Activated CD8-positive, alpha-beta memory T cell treated with anti-CD3 and anti-CD28 coated beads for 1 hour (primary cell): ENCODE measurements at places on chromosomes 6 and 20.

- no peak for DNase-seq
These were observed 10.2 kb downstream of the SOD2 start for GRCh38 chr6:159682810-159683209.

DNA sequence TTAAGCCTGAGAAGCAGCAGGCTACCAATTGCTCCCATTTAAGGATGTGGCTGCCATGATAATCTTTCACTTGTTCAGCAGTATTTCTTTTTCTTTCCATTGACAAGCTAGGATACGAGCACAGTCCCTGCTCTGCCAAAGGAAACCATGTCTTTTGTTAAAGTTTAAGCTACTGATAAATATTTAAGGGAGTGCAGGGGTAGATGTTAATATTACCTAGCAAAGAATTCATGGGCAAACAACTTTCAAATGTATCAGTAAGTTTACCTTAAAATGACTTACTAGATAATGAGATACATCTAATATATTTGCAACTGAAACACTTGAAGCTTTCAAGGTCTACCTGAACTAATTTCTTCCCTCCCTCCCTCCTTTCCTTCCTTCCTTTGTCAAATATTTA, 77.3 kb downstream of the OPN5 start:
- DNase-seq = no peak

DNA sequence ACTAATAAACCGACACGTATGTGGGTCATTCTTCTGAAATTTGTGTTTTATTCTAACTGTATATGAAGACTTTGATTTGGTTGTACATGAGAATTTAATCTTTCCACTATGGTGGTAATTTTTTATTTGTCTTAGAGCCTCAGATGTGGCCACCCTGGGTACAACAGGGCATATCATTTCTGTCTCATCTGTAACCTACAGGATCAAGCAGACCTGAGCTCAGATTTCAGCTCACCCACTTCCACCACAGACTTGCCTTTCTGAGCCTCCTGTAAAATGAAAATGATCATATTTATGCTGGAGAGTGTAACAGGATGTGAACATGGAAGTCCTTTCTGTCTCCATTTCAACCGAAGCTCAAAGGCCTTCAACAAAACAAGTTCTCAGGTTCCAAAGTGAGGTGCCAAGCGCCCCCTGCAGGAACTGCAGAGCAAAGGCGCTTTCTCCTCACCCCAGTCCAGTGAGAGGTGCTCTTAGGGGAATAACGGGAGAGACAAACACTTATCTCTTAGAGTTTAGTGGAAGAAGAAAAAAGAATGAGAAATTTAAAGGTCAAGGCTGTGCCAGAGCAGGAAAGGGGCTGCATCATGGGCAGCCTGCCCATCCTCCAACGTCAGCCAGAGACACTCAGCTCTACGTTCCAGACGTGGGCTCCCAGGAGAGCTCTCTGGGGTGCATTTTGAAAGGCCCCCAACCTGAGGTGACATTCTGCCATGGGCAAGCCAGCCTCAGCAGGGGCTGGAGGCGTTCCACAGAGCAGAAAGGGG, 23.0 kb upstream of the CD24 start:
- DNase-seq = no peak

DNA sequence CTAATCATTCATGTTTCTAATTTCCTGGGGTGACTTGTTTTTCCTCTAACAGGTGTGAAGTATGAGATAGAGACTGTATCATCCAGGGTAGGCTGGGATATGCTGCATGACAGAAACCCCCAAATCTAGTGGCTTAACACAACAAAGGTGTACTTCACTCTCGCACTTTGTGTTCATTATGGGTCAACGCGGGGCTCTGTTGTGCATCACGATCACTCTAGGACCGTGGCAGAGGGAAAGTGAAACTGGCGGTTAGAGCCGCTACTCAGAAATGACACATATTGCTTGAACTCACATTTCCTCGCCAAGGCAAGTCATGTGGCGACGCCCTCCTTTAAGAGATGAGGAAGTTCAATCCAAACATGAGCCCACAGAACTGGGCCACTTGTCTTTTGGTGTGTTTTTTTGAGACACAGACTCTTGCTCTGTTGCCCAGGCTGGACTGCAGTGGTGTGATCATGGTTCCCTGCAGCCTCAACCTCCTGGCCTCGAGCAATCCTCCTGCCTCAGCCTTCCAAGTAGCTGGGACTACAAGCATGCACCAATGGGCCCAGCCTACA, 41.3 kb downstream of the PCNA start:
- DNase-seq = peak; percentile 51

GRCh38 chr6:44229376-44230033, 6.1 kb downstream of the SLC29A1 start:
- no peak for DNase-seq

DNA sequence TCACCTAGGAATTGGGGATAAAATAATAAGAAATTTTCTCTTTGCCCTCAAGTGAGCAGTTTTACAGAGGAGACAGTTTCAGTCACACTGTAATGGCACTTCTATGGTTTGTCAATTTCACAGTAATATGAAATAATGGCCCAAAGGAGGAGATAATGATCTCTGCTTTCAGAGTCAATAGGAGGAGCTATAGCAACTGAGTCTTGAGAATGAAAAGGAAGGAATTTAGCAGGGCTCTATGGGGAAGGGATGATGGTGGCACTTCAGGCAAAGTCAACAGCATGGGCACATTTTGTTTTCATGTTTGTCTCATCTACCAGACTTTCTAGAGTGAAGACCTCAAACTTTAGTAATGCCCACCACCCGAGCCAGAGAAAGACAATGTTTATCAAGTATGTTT, 138.3 kb upstream of the HMGN3 start:
- DNase-seq = no peak

DNA sequence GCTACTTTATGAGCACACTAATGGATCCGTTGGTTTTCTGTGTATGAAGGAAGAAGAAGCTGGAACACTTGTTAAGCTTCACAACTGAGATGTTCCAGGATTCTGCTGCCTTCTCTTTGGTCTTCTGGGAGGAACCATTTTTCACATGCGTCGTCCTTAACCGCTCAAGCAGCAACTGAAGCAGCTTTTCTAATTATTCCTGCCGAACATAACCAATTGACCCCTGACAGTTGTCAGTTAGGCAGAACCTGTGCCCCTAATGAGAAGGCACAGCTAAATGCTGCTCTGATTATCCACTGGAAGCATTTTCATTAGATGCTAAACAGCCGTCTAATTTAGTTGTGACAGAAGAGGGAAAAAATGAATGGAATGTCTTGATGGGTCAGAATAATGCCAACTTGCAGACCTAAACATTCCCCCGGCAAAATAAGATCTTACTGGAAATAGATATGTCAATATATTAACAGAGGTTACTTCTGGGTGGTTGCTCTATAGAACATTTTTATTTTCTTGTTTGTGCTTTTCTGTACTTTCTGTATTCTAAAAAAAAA, 85.0 kb upstream of the SMLR1 start:
- DNase-seq = no peak

DNA sequence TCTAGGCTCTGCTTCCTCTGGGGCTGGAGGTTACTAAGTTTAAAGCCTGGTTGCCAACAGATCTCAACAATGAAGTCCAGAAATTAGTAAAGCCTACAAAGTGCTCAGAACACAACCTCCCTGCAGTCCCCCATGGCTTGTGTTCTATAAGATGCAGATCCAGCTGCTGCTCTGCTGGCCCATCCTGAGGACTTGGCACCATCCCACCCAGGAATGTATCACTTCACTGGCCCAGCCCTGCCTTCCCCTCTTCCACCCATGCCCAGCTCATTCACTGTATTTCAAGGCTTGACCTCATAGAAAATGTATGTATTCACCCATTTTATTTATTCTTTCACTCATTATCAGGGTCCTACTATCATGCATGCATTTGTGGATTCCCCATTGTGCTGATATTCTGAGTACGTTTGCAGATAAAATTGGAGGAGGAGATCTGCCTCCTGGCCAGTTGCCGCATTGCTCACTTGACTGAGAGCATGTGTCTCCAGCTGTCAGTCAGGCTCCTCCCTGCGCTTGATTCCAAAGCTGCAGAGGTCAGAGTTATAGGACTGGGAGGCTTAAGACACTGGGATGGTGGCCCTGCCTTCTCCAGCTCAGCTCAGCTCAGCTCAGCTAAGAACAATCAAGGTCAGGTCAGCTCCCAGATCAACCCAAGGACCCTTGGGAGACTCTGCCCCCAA, 104.8 kb downstream of the MAFB start:
- no peak for DNase-seq

DNA sequence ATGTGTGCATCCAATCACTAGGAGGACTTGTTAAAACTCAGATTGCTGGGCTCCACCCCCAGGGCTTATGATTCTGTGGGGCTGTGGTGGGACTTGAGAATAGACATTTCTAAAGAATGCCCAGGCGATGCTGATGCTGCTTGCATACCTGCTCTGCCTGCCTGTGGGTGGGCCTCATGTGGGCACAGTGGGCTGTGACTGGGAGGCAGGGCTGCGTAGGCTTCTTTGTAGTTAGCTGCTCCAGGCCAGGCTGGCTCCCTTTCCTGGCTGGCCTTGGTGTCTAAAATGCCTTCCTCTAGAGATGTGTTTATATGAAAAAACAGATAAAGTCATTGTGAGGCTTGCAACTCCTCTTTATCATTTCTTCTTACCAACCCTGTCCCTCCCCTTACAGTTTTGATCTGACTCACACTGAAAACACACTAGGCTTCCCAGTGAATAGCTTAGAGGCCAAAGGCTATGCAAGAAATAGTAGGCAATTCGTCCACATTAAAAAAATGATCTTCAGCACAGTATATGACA, 495.5 kb upstream of the MAP3K7 start:
- DNase-seq = no peak

DNA sequence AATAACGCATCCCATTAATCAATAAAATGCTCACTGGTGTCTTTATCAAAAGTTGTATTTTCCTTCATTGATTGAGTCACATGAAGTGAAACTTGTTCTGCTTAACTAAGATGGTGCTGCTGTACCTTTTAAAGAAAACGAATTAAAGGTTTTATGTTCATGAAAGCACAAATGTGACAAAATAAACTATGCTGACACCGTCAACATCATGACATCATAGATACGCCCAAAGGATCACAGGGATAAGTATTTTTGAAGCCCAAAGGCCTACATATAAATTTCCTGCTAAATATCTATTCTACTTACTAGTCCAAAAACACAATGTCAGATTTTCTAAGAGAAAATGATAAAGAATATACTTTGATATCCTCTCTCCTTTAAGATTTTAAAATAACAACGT, 94.4 kb downstream of the FAM217A start:
- DNase-seq = no peak

DNA sequence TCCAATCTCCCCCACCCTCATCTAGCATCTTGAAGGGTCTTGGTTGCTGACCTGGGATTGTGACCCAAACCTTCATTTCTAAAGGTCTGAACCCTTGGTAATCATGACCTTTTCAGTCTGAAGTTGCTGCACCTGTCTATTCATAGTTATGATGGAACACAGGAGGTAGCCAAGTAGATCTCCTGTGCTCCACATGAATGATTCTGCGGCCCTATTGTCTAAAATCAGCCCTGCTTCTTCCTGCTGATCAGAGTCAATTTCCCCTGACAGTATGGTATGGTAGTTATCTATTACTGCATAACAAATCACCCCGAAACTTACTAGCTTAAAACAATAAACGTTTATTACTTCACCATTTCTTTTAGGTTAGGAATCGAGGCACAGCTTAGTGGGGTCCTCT, 9.0 kb downstream of the OR2B6 start:
- no peak for DNase-seq

DNA sequence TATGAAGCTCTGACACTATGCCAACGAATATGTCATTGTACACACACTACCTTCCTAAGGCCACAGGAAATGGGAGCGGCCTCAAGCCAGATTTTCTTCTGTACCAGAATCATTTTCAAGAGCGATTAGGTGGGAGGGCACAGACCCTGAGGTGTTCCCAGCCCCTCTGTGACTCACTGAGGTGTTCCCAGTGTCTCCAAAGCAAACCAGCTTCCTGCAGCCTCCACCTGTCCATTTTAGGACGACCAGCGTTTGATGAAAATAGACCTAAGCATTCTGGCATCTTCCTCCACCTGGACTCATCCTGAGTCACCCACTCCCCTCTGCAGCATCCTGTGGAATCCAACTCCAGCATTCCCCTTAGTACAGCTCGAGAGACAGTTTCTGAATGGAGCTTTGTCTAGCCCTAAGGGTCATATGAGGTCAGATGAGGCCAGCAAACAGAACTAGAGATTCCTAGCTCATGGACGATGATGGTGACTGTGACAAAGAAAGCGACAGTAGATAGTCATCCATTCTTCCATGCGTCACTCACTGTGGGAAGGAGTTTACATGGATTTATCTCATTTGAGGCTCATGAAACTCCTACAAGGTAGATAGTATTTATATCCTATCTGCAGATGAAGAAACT, 203.4 kb downstream of the PTPRT start:
- no peak for DNase-seq

DNA sequence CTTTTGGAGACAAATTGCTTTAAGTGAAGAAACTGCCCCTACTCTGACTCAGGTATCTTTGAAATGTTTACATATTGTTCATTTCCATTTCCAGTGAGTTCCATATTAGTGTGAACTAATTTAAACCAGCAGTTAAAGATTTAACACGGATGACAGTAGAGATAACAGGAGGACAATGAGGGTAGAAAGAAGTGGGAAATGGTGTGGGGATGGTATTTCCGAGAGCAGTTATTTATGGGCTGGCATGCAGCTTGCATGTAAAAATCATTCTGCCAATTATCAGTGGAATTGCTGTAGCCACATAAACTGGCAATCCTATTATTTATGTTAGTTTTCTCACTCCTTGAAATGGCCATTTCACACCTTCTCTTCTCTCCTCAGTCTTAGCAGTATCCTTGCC, 8.6 kb upstream of the ADGRF5 start:
- DNase-seq = no peak

DNA sequence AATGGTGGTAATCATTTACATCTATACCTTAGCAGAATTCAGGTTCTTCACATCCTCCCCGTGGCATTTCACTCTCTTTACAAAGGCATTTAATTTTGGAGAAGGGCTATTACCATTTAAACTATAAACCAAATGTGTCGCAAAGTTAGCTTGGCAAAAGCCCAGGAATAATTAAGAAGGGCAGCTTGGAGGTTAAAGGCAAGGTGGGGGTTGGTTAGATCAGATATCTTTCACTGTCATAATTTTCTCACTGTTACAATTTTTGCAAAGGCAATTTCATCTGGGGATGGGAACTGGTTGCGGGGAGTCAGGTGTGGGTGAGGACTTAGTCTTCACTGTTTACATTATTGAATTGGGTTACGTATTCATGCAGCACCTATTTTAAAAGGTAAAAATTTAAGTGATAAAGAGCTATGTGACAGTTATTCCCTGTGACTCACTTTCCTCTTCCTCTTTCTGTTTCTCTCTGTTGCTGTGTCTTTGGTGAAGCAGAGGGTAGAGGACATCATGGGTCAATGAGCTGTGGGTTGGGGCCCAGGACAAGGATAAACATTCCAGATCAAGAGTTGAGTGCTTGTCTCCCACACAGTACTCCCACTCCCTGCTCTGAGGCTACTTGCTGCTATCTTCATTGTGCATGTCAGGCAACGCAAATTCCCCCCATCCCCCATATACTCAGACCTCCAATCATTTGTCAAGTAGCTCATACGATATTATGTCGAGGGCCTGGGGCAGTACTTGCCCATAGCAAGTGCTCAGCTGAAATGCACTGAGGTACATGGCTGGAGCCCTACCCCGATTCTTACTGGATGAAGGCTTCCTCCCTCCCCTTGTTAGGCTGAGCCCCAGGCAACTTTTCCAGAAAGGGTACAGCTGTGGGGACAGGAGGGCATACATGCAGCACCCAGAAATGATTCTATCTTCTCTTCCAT, 223.1 kb upstream of the MYLIP start:
- no peak for DNase-seq

- no peak for DNase-seq
These were observed 3.9 kb upstream of the INSM1 start for GRCh38 chr20:20363799-20364592.
